Stimulated activated CD8-positive, alpha-beta memory T cell treated with anti-CD3 and anti-CD28 coated beads, Interleukin-15, amount 100 ng/mL, for 48 hours (primary cell): ENCODE measurements at places on chromosomes 5 and 9.

DNA sequence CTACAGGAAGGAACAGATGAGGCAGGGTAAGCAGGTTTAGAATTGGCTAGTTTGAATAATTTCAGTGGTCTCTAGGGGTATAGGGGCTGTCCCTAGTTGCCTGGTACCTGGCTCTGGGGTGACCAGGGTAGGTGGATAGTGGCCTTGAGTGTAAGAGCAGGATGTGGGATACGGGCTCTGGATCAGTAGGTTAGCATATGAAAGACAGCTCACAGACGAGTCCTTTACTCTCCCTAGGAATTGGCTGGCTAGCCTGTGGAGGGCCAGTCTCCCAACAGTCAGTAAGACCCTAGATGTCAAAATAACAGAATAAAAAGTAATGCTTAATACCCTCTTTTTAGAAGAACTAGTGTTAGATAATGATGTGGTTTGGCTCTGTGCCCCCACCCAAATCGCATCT is 16.6 kb upstream of the C9orf152 start:
- DNase-seq, result no peak

DNA sequence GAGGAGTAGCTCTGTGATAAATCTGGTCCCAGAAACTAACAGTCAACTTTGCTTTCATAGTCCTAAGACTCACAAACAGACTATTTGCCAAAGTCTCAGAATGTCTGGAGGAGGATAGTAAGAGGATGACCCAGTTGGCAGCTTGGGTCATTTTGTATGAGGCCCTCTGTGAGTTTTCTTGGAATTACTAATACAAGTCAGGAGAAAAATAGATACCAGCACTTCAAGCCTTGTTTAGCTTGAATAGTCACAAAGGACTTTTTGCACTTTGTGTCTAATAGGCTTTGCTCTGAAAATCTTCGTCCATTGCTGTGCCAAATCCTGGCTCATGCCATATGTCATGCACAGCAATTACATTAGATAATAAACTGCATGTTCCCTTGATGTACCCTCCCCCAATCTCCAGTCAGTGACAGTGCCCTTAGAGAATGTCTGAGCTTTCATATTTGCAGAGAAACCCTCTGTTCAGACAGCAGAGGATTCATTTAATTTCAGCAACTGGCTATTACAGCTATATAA is 612.8 kb downstream of the CSNK1G3 start:
- DNase-seq, result no peak

DNA sequence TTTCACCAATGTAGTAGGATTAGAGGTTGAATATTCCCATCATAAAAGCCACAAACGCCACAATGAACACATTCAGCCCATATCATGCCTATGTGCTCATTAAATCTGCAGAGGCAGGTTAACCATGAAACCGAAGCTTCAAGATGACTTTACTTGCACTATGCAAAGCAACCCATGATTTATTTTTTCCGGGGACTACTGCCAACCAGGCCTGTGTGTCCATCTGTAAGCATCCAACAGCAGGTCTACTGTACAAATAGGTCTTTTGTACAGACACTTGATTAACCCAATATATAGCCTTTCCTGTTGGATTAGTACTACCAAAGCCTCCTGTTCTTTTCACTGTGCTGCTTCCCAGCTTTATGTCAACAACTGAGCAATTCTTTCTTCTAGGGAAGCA is 104.9 kb upstream of the CDH10 start:
- no peak for DNase-seq

DNA sequence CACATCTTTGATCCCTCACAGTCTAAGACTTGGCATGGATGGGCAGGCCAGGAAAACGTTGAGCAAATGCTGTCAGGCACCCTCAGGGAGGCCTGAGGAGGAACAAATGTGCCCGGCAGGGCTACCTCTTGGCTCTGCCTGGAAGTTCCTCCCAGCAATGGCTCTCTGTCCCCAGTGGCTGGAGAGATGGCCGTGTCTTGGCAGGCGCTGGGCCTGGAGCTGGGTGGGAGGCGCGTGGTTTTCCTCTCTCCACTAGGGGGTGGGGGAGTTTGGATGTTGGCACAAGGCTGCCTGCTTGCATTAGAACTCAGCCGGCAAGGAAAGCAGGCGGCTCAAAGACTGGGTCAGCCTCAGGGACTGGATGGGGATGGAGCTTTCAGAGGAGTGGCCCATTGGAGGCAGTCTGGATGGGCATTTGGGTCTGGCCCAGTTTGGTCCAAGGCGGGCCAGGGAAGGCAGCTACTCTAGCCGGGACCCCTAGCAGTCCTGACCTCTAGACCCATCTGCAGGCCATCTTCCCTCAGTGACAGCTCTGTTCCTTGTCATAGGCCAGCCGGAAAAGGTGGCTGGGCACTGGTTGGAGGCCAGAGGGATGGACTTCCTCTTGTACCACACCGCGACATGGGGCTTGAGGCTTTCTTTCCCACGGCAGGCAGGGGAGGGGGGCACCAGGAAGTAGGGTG is 68.2 kb upstream of the STC2 start:
- no peak for DNase-seq

GRCh38 chr5:113548396-113548795 is 34.9 kb downstream of the YTHDC2 start:
- DNase-seq, result no peak

DNA sequence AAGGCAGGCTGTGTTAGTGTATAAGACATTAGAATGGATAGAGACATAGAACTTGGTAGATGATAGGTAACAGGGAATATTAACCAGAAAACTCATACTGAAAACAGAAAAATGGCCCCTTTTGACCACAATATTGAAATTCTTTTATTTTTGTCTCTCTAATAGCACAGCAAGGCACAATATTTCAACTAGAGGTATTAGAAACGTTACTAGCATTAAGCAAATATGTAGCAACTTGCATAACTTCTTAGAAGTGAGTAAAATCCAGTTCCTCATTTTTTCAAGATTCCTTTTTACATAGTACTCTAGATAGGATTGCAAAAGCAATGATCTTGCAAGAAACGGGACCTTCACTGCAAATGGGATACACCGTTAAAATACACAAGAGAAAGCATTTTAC is 102.7 kb upstream of the VCAN start:
- DNase-seq, result no peak

- DNase-seq, result no peak
These were observed 40.1 kb downstream of the GGTA1 start for GRCh38 chr9:121459513-121459912.

DNA sequence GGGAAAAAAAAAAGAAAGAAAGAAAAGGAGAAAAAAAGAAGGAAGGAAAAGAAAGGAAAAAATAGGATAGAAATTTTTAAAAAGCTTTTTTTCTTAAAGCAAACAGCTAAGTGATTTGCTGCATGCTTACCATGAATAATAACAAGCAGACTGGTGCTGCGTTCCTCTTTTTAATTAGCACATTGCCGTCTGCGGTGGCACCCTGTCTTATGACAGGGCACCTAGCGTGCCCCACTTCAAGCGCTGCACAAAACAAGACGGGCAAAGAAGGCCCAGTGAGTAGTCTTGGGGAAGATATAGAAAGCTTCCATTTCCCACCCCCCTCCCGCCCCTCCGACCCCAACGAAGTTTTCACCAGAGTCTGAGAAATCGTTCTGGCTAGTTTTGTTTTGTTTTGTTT is 513.9 kb downstream of the ZNF608 start:
- DNase-seq, result no peak

DNA sequence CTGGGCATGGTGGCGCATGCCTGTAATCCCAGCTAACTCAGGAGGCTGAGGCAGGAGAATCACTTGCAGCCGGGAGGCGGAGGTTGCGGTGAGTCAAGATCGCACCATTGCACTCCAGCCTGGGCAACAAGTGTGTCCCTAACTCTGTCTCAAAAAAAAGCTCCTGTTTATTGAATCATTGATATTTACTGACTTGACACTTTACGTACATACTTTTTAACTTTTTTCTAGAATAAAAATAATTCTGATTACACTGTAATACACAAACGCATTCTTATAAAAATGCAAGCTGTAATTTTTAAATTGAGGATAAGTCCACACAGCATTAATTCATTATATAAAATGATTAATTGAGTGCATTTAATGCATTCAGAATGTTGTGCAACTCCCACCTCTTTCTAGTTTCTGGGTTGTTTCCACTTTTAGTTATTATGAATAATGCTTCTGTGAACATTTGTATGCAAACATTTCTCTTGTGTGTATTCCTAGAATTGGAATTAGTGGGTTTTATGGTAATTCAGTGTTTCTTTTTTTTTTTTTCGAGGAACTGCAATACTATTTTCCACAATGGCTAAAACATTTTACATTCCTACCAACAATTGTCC is 15.7 kb downstream of the ERCC6L2 start:
- DNase-seq, result no peak
